ENCODE measurements at places on chromosomes 7 and 10.

DNA sequence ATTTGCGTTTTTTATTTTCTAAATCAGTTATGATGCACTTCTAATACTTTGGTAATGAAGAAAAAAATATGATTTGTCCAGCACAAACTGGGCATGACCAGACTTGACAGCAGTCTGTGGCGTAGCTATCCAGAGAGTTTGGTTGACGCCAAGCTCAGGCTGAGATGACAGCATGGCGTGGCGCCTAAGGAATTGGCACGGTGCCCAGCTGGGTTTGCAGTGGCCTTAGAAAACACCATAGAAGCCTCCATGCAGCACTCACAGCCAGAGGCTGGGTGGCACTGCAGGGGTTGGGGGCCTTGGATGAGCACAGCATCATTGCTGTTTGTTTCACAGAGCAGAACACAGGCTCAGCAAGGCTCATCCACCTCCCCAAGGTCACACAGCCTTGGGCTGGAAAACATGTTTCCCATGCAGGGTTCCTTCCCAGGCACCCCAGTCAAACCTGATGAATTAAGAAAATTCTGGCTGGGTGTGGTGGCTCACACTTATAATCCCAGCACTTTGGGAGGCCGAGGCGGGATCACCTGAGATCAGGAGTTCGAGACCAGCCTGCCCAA lies 88.9 kb downstream of the GTF2IRD1 start:
- peak; percentile 72 for DNase-seq

GRCh38 chr7:2864204-2864985 lies 20.3 kb upstream of the GNA12 start:
- DNase-seq = no peak

DNA sequence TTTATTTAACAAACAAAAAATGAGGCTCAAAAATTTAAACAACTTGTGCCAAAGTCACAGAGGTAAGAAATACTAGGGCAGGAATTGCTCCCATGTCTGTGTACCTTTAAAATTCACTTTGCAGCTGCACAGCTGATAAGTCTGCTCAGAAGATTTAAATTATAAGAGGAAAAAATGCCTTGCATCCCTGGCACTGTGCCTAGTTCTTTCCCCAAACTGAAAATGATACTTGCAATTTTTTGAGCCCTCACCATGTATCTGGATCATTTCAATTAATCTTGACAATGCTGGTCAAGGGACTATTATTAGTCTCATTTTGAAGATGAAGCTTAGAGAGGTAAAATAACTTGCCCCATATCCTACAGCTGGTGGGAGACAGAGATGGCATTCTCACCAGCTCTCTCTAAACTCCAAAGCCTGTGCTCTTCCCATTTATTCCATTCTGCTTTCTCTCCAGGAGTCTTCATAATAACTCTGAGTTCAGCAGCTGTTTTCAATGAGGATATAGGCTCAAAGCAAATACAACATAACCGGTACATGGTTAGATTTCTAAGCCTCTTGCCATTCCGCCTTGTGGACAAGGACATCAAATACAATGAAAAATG lies 350.5 kb upstream of the LRRTM3 start:
- DNase-seq = no peak

DNA sequence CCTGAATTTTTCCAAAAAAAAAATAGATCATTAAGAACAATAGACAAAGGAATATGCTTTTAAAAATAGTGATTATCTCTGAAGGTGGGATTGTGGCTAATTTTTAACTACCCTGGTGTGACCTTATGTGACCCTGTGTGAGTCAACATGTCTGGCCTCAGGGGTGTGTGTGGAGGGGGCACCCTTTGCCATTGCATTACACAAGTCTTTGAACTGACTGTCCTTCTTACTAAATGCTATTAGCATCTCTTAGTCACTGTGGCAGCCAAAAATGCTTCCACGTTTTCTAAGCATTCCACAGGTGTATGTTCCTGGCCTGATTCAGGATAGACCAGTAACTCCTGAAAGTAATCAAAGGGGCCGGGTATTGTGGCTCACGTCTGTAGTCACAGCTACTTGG lies 175.4 kb downstream of the MGMT start:
- no peak for DNase-seq

- DNase-seq = no peak
Measured at GRCh38 chr10:114516356-114516755, 112.1 kb upstream of the AFAP1L2 start.

DNA sequence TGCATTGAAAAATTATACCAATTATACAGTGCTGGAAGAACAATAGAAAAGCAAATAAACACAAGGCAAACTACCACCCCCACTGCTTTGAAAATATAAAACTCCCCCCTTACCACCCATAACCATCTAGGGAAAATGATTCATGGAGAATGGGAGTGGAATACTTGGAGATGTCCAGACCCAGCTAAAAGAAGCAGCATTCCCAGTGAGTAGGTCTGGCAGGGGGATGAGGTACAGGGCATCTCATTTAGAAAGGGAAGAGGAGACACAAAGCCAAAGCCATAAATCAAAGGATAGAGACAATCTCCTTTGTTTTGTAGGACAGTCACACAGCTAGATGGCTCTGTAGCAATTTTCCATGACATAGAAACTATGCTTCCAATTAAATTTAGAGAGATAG lies 36.0 kb upstream of the DGKI start:
- no peak for DNase-seq

GRCh38 chr10:59373071-59373470 lies 10.7 kb upstream of the FAM13C start:
- DNase-seq = no peak

- DNase-seq = no peak
Measured at GRCh38 chr7:19336836-19337383, 191.7 kb upstream of the FERD3L start.

- DNase-seq = no peak
Measured at GRCh38 chr10:93673791-93674190, 28.6 kb downstream of the FRA10AC1 start.

GRCh38 chr10:6068422-6068821 lies 6.3 kb upstream of the IL2RA start:
- DNase-seq = no peak

- DNase-seq = no peak
Measured at GRCh38 chr7:111650456-111650999, 88.2 kb upstream of the IMMP2L start.

DNA sequence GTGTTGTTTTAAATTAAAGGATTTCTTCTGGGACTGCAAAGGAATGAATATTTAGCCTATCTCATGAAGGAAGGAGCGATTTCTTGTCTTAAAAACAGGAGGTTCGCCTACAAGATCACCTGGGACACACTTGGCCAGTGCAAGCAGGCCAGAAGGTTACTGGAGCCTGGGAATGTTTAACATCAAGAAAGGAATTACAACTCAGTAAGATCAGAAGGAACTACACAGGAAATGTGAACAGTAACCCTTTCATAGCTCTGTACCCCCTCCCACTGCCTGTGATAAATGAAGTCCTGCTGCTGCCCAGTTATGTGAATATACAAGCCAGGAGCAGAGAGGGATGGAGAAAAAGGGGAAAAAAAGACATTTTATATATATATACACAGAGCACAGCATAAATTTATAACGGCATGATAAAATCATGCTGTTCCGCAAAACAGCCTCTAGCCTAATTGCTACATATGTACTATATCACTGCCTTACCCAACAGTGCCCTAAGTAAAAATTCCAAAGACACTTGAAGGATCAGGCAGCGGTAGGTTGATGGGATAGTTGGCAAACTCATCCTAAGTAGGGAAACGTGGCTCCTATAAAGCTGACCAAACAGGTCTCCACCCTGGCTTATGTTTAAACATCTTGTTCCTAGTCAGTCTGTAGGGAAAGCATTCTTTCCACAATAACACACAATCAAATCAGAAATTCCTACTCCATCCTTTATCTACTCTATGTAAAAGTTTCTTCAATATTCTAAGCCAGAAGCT lies 63.8 kb downstream of the ZNF438 start:
- DNase-seq = no peak

- no peak for DNase-seq
Measured at GRCh38 chr10:31147210-31147608, 115.5 kb upstream of the ZNF438 start.

GRCh38 chr10:118595064-118595420 lies 406 bp downstream of the PRLHR start:
- no peak for DNase-seq

DNA sequence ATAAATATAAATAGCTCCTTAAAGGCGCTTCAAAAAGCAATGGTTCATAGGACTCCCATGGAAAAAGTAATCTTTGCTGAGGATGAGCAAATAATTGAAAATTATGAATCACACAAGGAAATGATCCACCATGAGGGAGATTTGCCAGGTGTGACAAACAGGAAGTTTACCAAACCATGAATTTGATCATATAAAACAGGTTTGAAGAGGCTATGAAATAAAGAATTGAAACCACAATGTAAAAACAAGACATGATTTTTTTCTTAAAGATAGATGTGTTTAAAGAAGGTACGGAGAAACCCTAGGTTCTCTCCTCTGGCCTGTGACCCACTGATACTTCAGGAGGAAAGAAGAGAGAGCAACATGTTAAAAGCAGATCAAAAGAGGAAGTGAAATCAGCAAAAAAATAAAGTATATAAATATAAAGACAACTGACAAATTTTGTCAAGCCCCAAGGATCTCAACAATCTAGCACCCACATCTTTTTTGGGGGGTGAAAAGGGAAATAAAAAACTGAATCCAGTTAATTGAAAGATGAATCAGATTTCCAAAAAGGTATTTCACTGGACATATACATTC lies 111.3 kb upstream of the ASAH2 start:
- no peak for DNase-seq

DNA sequence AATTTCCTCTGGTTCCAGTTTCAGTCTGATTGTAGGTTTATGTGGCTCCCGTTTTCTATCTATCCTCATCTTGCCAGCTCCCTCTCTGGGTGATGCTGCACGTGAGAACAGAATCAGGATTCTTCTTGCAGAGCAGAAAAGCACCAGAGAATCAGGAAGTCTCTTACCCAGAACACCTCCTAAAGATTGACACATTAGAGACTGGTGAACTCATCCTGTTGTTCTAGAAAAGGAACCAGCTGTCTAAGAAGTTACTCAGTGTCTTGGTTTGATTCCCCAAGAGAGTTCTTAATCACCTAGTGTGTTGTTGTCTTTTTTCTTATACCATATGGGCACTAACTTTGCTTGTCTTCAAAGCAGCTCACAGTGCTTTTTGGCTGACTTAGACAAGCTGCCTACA lies 152.4 kb downstream of the DGKI start:
- no peak for DNase-seq

DNA sequence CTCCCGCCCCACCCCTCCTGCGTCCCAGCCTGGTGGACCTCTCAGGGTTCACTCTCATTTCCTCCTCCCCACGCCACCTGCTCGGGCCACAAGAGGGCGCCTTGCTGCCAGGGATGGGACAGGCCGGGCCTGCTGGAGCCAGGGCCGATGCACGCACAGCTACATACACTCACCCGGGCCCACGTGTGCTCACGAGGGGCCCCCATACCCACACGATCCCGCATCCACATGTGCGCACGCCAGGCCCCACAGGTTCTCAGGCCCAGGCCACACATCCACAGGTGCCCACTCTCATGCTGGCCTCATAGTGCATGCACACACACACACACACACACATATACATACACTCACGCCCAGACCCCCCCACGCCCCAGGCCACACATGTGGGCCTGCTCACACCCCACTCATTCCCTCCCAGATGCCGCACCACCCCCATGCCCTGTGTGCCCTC lies 68.6 kb downstream of the LHPP start:
- DNase-seq = no peak

DNA sequence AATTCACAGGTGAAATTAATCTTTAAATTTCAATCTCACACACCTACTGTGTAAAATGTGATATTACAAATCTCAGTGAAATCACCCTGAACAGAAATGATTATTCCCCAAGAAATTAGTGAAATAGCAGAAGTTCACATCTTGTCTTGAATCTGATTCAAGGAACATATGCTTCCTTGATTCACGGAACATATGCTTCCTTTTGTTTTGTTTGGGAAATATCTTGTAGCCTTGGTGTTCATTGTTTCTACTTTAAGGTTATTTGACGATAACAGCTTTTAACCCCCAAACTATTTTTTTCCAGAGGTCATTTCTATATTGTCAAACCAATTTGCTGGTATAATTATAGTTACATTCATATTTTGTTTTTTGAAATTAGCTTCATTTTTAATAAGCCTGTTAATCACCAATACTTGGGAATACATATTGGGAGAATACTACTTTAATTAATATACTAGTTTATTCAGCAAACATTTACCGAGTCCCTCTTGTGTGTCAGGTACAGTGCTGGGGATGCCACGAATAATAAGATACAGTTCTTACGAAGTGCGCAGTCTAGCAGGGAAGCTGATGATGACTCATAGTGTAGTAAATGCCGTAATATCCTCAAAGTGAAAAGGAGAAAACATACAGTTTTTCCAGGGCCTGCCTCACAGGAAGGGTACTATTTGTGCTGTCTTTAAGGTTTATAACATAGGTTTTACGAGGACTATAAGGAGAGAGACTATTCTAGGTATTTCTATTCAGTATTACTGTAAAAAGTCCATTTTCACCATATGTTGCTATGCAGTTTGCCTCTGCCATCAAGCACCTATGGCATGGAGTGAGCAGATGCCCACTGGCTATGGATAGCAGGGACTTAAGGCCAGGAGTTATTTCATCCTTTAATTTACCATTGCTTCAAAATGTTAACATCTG lies 32.5 kb downstream of the PRKAR2B start:
- DNase-seq = no peak

DNA sequence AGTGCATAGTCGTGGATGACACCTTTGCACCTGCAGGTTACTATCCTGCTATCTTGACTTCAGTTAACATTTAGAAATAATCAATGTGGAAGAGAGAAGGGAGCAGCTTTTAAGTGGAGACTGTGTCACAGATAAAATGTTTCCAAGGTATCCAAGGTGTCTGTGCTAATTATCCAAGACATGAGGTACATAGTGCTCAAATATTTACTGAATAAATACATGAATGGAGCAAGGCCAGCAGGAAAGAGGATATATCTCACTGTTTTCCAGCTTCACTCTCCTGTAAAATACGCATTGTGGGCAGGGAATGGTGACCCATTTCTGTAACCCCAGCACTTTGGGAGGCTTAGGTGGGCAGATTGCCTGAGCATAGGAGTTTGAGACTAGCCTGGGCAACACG lies 552.4 kb downstream of the PHTF2 start:
- no peak for DNase-seq

GRCh38 chr7:79615466-79615865 lies 162.0 kb upstream of the MAGI2 start:
- no peak for DNase-seq

GRCh38 chr10:62022830-62023229 lies 121.3 kb downstream of the ARID5B start:
- DNase-seq = no peak

GRCh38 chr10:79185796-79186374 lies 117.1 kb downstream of the ZMIZ1 start:
- no peak for DNase-seq

DNA sequence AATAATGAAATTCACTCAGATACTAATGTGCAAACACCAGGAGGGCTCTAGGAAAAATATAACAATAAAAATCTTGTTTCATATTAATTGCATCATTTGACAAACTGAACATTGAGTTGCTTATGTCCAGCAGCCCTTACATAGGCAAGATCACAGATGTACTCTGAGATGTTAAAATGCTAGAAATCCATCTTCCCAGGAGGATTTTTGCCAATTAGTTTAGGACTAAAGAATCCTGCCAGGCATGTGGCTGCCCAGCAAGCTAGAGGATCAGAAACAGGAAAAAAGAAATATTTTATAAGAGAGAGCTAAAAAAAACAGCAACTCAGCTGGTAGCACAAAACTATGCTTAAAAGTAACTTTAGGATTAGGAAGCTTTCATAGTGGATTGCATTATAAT lies 407.8 kb downstream of the NXPH1 start:
- no peak for DNase-seq

Measured in SK-N-MC (cell line).